ENCODE measurements at places on chromosomes 6 and 20.

GRCh38 chr6:111484633-111484930 is 1.6 kb upstream of the REV3L start:
- DNase-seq = peak; percentile 31

GRCh38 chr6:81172056-81172740 is 580.3 kb downstream of the TENT5A start:
- no peak for DNase-seq

- no peak for DNase-seq
Measured at GRCh38 chr6:114376611-114377175, 33.9 kb upstream of the HS3ST5 start.

DNA sequence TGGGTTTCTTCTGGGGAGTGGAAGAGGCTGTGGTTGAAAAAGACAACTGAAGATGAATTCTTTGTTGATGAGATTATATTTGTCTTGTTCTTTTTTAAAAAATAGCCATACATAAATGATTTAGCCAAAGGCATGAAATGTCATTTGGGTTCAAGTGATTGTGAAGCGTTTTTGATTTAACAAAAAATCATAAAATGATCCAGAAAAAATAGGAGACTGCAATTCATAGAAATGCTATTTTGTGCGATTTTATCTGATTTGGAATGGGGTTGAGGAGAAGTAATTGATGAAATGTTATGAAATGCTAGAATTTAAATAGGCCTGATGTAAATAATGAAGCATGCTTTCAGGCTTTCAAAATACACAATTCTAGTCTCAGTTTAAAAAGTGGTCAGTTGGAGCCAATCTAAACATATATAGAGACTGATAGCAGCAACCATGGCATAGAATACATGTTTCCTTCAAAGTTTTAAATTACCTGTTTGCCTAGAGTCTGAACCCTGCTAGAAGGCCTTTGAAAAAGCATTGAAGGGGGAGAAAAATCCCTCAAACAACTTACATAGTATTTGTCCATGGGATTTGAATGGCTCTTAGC is 21.8 kb downstream of the PFDN4 start:
- no peak for DNase-seq

DNA sequence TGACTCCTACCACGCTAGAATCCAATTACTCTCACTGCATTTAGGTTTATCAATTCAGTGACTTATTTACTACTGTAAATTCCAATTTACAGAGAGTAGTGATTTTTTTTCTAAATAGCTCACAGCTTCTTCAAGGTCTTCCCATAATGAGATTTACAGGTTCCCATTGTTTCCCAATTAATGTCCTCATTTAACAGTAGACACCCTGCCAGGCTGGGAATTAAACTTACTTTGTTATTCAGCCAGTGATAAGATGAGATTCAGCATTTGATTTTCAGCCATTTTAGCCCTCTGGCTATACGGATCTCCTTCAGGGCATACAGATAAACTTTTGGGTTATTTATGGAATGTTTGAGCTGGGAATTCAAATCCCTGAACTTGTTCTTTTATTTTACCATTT is 582.9 kb upstream of the EYS start:
- DNase-seq = no peak

GRCh38 chr20:10216146-10216791 is 2.4 kb upstream of the SNAP25 start:
- DNase-seq = no peak

Measured in CD4-positive, alpha-beta T cell treated with Interleukin-17A for 1 hour (primary cell).